ENCODE measurements at places on chromosomes 5 and 9.

DNA sequence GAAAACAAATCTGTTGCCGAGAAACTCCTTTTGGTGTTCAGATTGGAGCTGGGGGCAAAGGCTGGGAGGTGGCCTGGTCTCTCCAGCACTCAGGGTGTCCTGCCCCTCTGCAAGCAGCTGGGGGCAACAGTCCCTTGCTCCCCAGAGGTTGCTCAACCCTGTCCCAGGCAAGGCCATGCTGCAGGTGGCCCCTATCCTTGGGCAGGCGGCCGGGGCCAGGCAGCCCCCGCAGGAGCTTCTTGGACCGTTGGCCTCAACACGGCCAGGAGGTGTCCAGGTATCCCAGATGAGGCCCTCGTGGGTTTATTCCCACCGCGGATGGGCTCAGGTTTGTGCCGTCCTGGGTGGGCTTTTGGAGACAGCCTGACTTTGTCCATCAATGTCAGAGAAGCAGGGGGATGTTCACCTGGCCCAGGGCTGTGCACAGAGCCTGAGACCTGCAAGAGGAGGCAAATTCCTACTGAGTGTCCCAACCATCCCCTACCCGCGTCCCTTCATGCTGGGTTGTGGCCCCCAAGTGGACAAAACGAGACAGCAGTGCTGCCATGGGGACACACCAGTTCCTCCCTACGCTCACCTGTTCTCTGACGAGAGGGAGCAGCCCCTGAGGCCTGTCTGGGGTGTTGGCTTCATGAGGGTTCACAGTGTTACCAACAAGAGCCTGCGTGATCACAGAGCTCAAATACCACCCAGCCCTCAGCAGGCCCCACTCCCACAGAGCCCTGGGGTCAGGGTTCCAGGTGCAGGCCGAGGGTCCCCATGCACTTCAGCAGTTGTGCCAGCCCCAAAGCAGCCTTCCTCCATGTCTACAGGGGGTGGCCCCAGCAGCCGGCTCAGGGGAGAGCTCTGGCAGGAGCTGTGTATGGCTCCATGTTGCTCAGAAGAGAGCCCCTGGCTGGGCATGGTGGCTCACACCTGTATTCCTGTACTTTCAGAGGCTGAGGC lies 9.5 kb upstream of the CCDC187 start:
- DNase-seq = no peak

GRCh38 chr5:10579536-10580521 lies 16.0 kb downstream of the ANKRD33B start:
- DNase-seq = no peak

DNA sequence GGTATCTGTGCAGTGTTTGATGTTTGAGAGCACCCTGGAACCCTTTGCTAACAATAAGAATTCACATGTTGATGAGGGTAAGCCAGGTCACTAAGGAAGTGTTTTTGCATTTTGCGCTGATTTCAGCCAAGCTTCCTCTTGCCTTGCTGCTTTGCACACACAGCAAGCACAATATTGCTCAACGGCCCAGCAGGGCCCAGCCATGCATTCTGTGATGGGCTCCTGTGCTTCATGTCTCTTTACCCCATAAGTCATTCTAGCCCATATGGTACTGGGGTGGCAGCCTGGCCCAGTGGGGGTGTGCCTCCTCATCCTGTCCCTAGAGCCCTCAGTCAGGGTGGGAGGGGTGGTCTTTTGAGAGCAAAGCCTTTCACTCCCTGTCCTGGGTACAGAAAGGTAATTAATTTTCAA lies 481.3 kb downstream of the GADD45G start:
- DNase-seq = no peak

- no peak for DNase-seq
Measured at GRCh38 chr9:116058421-116058820, 95.2 kb upstream of the PAPPA start.

GRCh38 chr9:30982301-30982700 lies 1402.1 kb upstream of the ACO1 start:
- no peak for DNase-seq

- no peak for DNase-seq
Measured at GRCh38 chr5:111511174-111511830, 1.0 kb downstream of the STARD4 start.

DNA sequence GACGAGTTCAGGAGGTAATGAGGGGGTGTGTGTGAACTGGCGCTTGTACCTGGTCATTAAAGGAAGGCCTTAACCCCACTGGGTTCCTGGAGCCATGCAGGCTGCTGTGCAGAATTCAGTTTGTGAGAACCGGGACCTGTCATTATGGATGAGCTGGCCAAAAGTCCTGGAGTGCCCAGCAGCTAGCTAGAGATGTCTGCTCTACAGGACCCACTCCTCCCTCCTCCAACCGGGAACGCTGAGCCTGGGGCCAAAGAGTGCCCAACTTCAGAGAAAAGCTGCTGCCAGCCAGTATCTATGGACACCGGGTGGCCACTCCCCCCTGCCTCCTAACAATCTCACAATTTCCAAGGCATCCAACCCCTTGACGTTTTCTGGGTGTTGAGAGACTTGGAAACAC lies 1.2 kb downstream of the ENTREP1 start:
- no peak for DNase-seq

- no peak for DNase-seq
Measured at GRCh38 chr9:138067613-138068367, 190.2 kb downstream of the CACNA1B start.

DNA sequence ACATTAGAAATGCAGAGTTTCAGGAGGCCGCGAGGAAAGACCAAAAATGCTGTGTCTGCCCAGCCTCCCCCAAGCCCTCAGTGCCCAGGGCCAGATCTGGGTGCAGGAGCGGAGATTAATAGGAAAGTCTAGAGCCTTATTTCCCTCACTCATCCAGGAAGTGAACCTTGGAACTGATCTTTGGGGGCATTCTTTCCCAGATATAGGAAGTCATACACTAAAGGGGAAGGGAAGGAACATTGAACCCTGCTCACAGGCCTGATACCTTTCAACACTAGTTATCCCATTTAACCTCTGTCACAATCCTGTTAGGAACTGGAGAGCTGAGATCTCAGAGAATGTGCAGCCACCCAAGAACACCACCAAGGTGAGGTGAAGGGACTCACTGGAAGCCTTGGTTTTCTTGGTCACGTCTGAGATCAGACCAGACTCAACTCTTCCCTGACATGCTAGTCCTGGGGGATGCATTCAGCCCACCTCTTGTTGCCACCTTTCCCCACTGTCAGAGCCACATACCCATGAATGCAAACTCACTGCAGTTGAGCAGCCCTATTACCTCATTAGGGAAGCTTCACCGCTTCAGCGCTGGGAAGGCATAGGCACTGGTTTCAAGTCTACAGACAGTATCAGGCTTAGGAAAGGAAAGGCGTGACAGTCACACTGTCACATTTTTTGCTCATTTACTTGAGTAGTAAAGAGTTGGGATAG lies 95.0 kb downstream of the KIAA1958 start:
- no peak for DNase-seq

GRCh38 chr9:4365055-4365454 lies 65.2 kb upstream of the GLIS3 start:
- no peak for DNase-seq

DNA sequence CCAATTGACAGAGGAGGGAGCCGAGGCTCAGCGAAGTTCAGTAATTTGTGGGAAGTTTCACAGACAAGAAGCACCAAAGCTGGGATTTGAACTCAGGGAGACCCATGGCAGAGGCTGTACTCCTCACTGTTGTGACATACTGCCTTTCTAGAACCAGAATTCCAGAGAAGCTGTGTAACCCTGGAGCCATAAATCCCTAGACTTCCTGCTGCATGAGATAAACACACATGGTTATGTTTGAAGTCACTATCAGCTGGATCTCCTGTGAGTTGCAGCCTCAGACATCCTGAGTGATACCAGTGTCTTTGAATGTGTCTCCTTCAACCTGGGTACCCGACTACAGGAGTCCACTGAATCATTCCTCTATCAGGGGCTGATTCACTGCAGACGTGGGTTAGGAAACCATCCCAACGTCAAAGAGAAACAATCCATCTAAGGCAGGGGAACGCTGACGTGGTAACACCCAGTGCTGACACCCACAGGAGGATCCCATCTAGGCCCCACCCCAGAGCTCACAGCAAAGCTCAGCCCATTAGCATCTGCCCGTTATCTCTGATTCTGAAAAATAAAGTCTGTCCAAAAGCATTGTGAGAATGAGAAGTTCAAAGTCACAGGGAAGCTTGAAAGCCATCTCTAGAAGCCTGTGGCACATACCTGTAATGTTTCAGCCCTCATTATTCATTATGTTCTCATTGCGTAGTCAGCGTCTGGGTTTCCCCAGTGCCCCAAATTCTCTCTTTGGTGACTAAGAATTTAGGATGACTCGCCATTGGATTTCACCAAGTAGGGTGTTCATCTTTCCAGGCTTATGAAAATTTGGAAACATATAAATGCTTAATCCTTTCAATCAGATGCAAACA lies 36.3 kb upstream of the BASP1 start:
- DNase-seq = no peak

GRCh38 chr5:132426525-132427138 lies 57.1 kb downstream of the SLC22A5 start:
- no peak for DNase-seq

DNA sequence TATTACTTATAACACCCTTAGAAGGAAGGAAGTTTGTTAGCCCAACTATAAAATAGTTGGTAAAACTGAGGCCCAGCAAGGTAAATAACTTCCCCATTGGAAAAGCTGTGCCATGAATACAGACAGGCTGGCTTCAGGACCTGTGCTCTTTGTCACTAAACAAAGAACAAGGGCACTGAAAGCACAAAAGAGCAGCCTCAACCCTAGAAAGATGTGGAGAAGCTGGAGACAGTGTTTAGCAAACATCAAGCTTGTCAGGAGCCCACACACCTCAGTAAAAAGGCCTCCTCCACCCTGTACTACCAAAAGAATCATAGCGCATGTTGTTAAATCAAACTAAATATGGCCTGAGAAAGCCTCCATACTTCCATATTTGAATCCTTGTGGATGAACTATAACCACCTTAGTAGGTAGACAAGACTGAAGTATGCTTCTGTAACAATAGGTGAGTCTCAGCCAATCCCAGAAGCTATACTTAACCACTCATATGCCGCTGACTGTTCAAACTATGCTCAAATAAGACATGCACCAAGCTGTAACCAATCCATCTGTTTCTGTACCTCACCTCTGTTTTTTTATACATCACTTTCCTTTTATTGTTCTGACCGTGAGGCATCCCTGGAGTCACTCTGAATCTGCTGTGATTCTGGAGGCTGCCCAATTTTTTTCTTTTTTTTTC lies 18.4 kb upstream of the SCGB3A2 start:
- no peak for DNase-seq

GRCh38 chr5:53819482-53819881 lies 259.0 kb downstream of the NDUFS4 start:
- DNase-seq = no peak

DNA sequence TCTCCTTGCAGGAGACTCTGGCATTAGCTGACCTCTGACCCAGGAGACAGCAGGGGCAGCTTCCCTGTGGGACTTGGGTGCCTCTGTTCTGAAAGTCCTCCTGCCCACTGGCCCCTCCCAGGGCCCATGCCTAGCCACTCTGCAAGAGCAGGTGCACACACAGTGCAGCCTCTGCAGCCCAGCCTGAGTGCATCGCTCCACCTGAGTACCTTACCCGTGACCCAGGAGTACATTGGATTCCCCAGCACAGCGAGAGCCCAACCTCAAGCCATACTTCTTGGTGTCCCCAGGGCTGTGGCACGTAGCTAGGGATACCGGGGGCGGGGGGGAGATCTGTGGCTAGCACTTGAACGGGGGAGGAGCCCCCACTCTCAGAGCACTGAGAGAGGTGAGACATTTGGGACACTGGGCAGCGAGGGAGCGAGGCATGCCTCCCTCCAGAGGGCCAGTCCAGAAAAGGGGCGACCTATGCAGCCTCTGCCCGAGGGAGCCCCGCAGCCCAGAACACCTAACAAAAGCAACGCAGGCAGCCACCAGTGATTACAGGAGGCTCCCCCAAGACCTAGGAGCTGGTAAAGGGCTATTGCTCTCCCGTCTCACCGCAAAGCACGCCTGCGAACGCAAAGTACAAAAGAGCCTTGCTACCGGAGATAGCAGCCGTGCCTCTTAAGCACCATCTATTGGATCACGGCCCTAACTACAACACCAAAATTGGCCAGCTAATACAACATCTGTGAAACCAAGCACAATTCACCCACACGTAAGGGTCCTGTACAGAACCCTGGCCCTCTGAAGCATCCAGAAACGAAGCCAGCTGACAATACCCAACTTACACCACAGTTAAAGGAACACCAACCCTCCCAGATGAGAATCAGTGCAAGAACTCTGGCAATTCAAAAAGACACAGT lies 826 bp upstream of the PRDM9 start:
- DNase-seq = no peak

- DNase-seq = no peak
Measured at GRCh38 chr5:50827516-50828247, 161.2 kb downstream of the PARP8 start.

DNA sequence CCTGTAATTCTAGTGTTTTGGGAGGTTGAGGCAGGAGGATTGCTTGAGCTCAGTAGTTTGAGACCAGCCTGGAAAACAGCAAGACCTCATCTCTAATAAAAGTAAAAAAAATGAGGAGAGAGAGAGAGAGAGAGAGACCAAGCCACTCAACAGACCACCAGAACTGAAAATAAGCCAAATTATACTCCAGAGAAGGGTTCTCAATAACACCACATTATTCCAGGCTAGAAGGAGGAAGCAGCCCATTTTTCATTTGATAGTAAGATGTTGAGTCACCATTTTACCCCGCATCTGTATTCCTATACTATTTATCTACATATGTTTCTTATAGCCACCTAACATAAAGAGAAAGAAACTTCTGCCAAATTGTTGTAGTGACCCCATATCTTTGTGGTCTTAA lies 134.8 kb downstream of the PCSK5 start:
- no peak for DNase-seq

GRCh38 chr9:123326662-123327093 lies 29.3 kb upstream of the CRB2 start:
- DNase-seq = no peak

GRCh38 chr9:118644066-118644465 lies 725.2 kb downstream of the BRINP1 start:
- no peak for DNase-seq

GRCh38 chr5:140228364-140228837 lies 53.4 kb downstream of the CYSTM1 start:
- no peak for DNase-seq

DNA sequence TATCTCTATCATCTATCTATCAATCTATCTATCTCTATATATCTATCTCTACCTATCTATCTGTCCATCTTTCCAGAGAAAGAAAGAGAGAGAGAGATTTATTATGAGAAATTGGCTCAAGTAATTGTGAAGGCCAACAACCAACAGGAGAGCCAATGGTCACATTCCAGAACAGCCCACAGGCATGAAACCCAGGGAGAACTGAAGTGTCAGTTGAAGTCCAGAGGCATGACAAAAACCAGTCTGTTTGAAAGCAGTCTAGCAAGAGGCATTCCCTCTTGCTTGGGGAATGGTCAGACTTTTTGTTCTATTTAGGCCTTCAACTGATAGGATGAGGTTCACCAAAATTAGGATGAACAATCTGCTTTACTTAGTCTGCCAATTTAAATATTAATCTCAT lies 87.6 kb upstream of the PLCXD3 start:
- DNase-seq = no peak

DNA sequence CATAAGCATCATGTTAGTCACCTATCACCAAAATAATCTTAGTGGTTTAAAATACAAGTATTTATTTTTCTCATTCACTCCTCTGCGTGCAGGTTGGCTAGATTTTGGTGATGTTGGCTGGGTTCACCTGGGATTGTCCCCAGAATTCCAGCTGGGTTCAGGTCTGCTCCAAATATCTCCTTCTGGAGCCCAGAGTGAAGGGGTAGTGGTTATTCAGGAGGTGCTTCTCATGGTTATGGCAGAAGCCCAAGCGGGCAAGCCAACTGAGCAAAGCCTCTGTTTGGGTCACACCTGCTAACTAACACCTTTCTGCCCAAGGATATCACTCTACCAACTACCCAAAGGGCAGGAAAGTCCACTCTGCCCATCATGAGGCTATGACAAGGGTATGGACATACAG lies 4.7 kb upstream of the SLC25A46 start:
- DNase-seq = no peak
